Astrocyte of the hippocampus (primary cell): ENCODE measurements at places on chromosomes 4 and X.
A peak's percentile ranks its signal among the peaks of the same experiment; 100 is the strongest.

DNA sequence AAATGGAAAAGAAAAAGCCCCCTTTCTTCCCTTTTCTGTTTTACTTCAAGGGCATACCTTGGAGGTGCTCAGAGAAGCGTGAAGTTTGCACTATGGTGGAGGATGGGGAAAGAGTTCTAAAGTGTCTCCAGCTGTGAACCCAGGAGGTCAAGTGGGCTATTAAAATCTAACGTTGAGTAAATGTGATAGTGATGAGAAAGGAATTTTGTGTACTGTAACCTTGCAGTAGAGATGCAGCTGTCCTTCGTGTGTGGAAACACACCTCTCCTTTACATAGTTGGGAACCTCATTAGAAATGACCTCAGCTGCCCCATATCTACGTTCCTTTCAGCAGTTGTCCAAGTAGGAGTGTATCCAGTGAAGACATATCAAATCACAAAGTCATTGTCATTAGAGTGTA lies 26.5 kb downstream of the ADH5 start:
- no peak for DNase-seq

- no peak for DNase-seq
Measured at GRCh38 chr4:84847978-84848377, 118.5 kb downstream of the WDFY3 start.

DNA sequence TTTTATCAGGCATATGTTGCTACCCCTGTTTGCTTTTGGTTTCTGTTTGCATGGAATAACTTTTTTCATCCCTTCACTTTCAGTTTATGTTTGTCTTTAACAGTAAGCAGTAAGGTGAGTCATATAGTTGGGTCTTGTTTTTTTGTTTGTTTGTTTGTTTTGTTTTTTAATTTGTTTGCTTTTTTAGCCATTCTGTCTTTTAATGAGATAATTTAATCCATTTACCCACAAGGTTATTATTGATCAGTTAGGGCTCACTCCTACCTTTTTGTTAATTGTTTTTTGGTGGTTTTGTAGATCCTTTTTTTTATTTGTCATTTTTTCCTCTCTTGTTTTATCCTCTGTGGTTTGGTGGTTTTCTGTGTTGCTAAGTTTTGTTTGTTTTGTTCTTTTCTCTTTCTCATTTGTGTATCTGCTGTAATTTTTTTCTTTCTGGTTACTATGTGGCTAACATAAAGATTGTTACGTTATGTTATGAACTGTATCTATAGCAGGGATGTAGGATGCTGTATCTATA lies 379.5 kb upstream of the MAD2L1 start:
- DNase-seq: no peak

DNA sequence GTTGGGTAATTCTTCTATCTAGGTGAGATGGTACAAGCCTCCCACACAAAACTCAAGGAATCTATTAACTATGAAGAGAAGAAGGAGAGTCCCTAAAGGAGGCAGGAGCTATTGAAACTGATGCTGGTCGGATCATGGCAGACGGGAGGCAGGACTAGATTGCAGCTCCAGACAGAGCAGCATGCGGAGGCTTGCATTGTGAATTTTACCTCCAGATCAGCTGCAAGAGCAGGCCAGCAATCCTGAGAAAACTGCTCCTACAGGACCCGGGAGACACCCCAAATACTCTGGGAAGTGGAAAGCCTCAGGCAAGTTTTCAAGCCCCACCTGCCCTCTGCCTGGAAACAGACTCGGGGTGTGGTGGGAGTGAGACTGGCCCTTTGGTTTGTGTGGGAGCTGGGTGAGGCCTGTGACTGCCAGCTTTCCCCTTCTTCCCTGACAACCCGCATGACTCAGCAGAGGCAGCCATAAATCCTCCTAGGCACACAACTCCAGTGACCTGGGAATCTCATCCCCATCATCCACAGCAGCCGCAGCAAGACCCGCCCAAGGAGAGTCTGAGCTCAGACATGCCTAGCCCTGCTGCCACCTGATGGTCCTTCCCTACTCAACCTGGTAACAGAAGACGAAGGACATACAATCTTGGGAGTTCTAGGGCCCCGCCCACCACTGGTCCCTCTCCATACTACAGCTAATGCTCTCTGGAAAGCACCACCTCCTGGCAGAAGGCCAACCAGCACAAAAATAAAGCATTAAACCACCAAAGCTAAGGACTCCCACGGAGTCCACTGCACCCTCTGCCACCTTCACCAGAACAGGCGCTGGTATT lies 30.9 kb downstream of the GATB start:
- DNase-seq: no peak

DNA sequence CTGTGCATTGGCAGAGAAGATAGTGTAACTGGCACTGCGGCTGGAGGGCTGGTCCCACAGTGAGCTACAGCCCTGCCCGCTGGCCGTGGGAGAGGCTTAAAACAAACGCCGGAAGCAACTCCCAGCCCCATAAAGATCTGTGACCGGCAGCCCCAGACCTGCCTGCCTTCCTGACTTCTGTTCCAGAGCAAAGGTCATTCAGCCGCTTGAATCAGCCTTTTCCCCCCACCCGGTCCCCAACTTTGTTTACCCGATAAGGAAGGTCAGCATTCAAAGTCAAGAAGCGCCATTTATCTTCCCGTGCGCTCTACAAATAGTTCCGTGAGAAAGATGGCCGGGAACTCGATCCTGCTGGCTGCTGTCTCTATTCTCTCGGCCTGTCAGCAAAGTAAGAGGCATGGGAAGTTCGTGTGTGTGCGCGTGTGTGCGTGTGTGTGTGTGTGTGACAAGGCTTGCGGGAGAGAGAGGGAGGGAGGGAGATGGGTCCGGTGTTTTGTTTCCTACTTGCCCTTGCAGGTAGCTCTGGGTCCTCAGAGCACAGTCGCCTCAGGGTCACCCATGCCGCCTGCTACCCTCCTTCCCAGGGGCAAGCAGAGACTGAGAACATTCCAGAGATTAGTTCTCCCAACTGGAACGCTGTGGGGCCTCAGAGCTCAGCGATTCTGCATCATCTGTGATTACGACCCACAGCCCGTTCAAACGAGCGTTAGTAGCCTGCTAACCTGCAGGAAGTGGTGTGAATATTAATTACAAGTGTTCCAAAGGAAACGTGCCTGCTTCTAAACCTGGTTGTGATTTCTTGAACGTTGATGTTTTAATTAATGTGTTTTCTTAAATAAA lies at the start of gene MGST2:
TSS of gene MGST2 (plus strand) at position 130 of the 840 bp plus-strand sequence. CDS start at position 331, 201 bp downstream.
- peak; percentile 85 for DNase-seq
